M059J (cell line): ENCODE measurements at places on chromosomes 2 and 18. TPM values are rescaled to one million over a fixed set of nuclear protein-coding genes. Genes with fewer than 3 reads are reported as not detected.

GRCh38 chr2:14424478-14425390, 207.8 kb upstream of the LRATD1 start:
- DNase-seq, result no peak

DNA sequence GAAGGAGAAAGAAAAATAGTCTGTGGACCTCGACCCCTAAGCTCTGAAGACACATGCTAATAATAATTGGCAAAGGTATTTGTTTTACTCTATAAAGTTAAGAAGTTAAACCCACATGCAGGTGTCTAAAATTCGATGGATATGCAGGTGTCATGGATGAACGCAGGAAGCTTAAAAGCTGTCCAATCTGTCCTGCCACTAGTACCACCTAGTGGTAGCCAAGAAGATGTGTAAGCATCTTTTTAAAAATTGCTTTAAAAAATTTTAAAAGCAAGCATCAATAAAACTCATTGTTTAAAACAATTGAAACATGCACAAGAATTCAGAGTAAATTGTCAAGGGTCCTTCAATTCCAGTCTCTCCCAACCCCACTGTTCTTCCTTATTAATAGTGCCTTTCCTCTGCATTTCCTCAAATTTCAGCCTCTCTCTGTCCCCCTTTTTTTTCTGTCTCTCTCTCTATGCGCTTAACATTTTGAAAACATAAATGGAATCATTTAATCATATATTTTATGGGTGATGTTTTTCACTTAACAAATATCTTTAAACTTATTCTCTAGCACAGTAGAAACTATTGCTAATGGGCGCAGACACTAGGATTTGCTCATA, 30.6 kb upstream of the PPP3R1 start:
- DNase-seq, result peak; percentile 37

GRCh38 chr2:25308599-25308998, 33.1 kb downstream of the DNMT3A start:
- no peak for DNase-seq

GRCh38 chr2:77566582-77566981, 44.4 kb upstream of the LRRTM4 start:
- DNase-seq, result no peak

TMEM198 gene
- 2.5 and 3.5 TPM in 2 replicates for total RNA-seq

- no peak for DNase-seq
Measured at GRCh38 chr2:155913356-155913755, 419.2 kb downstream of the NR4A2 start.

GREB1L gene
- total RNA-seq, result 3.9 and 8.9 TPM in 2 replicates

DNA sequence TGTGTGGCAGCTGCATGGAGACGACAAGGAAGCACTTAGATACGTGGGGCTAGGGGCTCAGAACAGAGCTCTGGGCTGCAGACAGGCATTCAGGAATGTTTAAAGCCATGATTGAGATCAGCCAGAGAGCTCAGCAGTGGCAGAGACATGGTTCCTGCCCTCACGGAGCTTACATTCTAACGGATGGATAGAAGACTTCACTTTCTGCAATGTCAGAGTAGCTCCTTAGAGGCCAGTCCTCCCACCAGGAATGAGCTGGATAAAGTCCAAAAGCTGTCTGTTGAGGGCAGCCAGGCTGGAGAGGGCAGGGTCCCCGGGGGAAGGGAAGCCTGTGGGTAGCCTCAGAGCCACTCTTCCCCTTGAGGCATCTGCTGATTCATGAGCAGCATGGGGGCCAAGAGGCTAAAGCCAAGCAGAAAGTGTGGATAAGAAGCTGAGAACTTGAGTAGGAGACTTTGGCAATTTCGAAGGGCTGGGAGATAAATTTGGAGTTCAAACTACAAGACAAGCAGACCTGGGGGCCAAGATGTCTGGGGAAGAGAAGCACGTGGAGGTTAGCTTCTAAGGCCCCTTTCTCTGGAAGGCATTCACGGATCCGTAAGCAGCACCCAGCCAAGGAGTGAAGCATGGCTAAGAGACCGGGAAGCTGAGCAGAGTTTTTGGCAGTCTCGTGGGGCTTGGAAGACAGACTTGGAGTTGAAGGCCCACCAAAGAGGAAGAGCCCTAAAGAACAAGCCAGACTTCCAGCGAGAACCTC, 9.7 kb upstream of the CIB4 start:
- peak; percentile 37 for DNase-seq

DNA sequence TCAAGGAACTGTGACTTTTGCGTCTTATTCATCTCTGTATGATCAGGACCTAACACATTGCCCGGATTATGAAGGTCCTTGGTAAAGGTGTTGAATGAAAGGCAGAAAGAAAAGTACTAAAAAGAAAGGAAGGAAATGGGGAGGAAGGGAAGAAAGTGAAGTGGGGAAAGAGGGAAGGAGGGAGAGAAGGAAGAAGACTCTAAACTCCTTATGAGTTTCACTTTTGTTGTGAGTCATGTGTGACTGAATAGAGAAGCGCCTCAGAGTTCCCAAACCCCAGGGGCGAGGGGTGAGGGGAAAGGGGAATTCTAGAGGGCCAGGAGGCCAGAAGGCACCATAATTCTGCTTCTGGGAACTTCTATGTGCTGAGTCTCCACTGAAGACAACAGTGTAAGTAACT, 30.9 kb upstream of the OSBPL6 start:
- peak; percentile 51 for DNase-seq

IL36RN gene
- total RNA-seq, result 0.02 TPM in 1 of 2 replicates, not detected in the other

GRCh38 chr18:11872479-11873136, 21.4 kb downstream of the CHMP1B start:
- DNase-seq, result peak; percentile 68

- DNase-seq, result no peak
Measured at GRCh38 chr2:239204876-239205468, 195.8 kb downstream of the HDAC4 start.

PRSS56 gene
- not detected in 2 replicates for total RNA-seq

CNOT11 gene
- 43.1 and 57.1 TPM in 2 replicates for total RNA-seq

DNA sequence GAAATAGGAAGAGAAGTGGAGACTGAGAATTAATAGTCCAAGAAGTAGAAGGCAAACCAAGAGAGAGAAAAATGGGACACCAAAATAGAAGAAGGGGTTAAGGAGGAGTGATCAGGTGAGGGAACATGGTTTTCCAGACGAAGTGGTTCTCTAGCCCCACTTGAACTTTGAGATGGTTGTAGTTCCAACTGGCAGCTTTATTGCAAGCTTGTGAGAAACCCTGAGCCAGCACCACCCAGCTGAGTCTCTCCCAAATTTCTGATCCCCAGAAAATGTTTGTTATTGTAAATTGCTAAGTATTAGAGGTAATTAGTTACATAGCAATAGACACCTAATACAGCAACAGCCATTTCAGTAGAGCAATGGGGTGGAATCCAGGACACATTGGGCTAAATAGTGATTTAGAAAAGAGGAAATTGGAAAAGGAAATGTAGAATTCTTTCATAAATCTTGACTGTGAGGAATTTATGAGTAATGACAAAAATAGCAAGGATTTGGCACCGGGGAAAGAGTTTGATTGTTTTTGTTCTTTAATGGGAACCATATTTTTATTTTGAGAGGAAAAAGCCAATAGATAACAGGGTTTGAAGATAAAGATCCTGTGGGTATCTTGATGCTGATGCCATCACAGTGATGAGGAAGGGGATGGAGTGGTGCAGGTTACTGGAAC, 62.1 kb upstream of the XDH start:
- peak; percentile 10 for DNase-seq

- no peak for DNase-seq
Measured at GRCh38 chr2:136288249-136288648, 170.3 kb upstream of the CXCR4 start.

PREPL gene
- total RNA-seq, result 23.8 and 31.2 TPM in 2 replicates

GRCh38 chr2:109446278-109447131, 167.3 kb downstream of the SEPTIN10 start:
- DNase-seq, result peak; percentile 75

- no peak for DNase-seq
Measured at GRCh38 chr18:22964116-22964515, 31.0 kb downstream of the RBBP8 start.

- DNase-seq, result no peak
Measured at GRCh38 chr2:79114797-79115494, 5.3 kb upstream of the REG1A start.

GCG gene
- not detected in 2 replicates for total RNA-seq

GRCh38 chr18:616380-616995, 19.7 kb downstream of the CLUL1 start:
- peak; percentile 44 for DNase-seq

DNA sequence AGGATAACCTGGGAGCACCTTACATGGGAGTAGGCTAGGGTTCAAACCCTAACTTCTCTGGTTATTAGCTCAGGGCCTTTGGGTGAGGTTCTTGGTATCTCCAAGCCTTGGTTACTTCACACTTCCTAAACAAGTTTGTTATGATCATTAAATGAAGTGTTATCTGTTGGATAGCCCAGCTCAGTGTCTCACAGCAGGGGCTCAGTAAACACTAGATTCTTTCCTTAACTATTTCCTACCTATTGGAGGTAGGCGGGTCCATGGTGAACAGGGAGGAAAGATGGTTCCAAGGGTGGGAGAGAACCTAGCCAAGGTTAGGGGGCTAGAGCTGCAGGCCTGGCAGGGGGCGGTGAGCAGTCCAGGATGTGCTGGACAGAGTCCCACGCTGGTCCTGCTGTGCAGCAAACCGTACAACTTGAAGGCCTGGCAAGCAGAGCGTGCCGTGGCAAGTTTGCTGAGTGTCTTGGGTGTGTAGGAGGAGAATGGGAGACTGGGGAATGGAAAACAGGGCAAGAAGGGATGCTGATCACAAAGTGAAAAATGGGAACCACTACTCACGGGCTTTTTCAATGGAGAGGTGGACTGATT, 259.1 kb downstream of the PRKCE start:
- DNase-seq, result no peak

RAB1A gene
- total RNA-seq, result 82.8 and 152 TPM in 2 replicates

DNA sequence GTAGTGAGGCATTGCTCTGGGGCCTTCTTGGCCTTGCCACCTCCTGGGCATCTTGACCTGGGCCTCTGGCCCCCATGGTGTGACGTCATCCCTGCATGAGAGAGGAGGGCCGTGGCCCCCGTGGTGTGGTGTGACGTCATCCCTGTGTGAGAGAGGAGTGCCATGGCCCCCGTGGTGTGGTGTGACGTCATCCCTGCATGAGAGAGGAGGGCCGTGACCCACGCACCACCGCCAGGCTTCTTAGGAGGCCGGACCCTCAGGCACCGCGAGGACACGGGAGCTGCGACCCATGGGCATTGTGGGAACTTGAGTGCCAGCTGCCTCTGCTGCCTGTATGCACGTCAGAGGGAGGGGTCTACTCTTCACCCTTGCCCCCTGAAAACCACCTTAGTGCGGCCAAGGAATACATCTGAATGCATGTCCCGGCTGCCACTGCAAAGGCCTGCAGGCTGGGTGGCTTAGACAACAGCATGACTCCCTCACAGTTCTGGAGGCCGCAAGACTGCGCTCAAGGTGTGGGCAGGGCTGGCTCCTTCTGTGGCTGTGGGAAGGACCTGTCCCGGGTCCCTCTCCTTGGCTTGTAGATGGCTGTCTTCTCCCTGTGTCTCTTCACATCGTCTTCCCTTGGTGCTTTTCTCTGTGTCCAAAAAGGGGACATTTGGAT, 20.8 kb upstream of the OTOS start:
- no peak for DNase-seq
